ENCODE measurements at places on chromosomes 7 and 10.

GRCh38 chr10:121084675-121085070 is 233.5 kb downstream of the WDR11 start:
- no peak for DNase-seq

GRCh38 chr7:13952921-13953320 is 36.5 kb downstream of the ETV1 start:
- DNase-seq = no peak

GRCh38 chr10:71392791-71393781 is 3.6 kb upstream of the CDH23 start:
- no peak for DNase-seq

DNA sequence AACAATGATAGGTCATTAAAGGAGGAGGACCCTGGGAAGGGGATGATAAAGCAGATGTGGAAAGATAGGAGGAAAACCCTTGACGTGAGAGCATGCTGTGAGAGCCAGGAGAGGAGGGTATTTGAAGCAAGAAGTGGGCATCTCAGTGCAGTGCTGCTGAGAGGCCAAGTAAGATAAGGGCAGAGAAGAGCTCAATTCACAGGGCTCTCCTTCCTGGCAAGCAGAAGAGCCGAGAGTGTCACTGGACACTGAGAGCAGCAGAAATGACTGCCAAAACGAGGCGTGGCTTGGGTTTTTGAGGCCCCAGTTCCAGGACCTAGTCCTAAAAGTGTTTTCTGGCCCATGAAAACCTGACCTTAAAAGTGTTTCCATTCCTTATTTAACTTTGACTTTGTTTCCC is 213.5 kb downstream of the LHFPL3 start:
- DNase-seq = no peak

DNA sequence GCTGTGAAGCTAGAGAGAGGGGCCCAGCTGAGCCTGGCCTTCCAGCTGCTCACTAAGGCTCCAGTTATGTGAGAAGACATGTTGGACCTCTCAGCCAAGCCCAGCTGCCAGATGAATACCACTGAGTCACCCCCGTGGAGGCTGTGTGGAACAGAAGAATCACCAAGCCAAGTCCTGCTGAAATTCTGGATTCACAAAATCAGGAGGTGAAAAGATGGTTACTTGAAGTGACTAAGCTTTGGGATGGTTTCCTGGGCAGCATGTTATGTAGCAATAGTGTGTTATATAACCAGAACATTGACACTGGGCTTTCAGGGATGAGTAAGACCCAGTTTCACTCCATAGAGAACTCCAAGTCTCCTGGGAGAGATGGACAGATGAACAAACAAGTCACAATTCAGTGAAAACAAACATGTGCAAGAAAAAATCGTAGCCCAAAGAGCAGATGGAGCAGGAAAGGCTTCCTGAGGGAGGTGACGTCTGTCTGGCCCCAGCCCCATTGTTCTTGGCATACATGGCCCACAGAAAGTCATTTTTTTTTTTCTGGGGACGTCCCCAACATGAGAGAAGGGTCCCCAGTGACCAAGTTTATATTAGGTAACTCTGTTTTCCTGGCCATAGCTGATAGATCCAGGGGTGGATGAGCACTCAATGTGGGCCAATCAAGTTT is 64.1 kb upstream of the PDZD8 start:
- no peak for DNase-seq

GRCh38 chr7:150631866-150632864 is at the start of gene GIMAP6:
TSS of gene GIMAP6 (minus strand) at chr7:150632385. CDS start at chr7:150630142, 2,243 bp downstream.
- no peak for DNase-seq

- DNase-seq = no peak
Measured at GRCh38 chr7:95929710-95930280, 157.4 kb downstream of the DYNC1I1 start.

DNA sequence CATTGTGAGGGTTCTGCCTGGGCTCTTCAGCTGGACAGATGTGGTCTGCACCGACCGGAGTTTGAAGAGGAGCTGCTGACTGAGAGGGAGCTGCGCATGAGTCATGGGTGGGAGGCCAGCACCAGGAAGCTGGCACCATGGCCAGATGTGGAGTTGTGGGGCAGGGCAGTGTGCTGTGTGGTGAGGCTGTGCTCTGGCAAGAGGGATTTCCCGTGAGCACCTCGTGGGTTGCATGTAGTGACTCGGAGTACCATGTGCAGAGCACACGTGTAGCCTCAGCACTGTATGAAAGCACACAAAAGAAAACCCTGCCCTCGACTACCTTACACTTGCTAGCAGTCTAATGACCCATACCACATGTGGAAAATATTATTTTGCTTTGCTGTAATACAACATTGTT is 103.4 kb downstream of the WNT2 start:
- DNase-seq = no peak

DNA sequence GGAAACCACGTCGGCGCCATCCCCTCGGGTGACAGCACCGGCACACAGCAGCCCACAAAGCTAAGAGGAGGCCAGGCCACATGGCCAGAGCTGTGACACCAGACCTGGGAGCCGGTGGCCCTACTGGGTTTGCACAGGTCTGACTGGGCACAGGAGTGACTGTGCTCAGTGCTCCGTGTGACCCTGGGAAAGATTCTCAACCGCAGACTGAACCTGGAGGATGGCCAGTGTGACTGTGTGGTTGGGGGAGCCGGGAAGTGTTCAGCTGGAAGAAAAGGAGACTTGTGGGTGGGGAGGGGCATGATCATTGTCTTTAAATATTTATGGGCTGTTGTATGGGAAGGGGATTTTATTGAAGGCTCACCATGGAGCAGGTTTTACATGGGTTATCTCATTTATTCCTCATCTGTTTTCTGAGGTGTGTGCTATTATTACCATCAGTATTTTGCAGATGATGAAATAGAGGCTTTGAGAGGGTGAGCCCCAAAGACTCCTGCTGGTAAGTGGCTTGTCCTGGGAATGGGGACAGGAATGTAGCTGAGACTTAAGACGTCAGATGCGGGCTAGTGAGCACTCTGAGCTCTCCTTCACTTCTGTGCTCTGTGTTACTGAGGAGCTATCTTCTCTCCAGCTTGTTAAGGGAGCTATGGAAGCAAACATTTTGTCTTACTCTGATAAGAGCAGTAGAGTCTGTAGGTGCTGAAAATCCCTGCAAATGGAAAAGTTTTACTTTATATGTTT is 127.5 kb downstream of the TMEM178B start:
- DNase-seq = no peak

- DNase-seq = no peak
Measured at GRCh38 chr10:9012312-9012711, 957.8 kb downstream of the GATA3 start.

GRCh38 chr7:52786174-52786573 is 249.3 kb upstream of the POM121L12 start:
- DNase-seq = no peak

GRCh38 chr10:71873582-71874211 is 22.6 kb upstream of the PSAP start:
- DNase-seq = no peak

GRCh38 chr7:77747718-77748117 is 50.5 kb downstream of the TMEM60 start:
- DNase-seq = no peak

DNA sequence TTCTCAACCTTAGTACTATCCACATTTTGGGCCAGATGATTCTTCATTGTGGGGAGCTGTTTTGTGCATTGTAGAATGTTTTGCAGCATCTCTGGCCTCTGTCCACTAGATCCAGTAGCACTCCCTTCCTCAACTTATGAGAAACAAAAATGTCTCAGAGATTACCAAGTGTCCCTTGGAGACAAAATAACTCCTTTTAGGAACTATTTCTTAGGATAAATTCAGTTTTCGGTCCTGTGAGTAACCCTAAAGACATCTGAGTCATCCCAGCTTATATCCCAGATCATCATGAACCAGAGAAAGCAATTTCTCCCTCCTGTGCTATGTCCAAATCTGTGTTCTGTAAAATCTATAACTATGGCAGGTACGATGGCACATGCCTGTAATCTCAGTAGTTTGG is 266.6 kb upstream of the PHYHIPL start:
- no peak for DNase-seq

DNA sequence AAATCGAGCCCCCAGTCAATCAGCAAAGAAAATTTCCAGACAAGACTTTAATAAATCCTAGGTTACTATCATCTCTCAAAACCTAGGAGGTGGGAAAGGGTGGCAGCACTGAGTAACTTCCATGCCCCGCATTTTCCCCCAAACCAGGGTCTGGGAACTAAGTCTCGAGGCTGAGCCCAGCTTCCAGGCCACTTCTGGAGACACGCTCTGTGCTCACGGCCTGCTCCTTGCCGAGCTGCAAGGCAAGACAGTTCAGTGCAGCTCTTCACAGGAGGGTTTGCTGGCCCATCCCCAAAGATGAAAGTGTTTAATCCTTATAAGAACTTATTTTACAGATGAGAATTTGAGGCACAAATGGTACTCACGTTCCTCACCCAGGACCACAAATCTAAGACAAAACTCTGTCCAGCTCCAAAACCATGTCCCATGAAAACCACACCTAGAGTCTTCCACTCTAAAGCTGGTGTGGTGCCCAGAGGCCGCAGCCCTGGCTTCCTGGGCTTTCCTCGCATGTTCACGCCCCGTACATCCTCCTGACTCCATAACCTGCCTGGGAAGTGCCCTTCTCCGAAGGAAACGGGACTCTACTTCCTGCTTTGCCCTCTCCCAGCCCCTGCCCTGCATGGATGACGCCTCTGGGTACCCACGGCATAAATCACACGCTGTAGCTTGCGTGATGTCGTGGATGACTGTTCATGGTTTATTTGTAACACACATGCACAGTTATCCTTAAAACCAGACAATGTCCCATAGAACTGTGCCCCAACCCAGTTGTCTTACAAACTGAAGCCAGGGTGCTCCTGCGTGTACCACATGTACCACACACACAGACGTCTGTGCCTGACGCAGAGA is 201.2 kb downstream of the DIP2C start:
- DNase-seq = no peak

GRCh38 chr7:4024806-4025205 is 657.3 kb upstream of the FOXK1 start:
- DNase-seq = no peak

- no peak for DNase-seq
Measured at GRCh38 chr7:140841166-140841715, 83.5 kb downstream of the BRAF start.

- DNase-seq = no peak
Measured at GRCh38 chr7:149067869-149068268, 22.6 kb downstream of the ZNF786 start.

Data from esophagus squamous epithelium (tissue), 5 donors.